Stomach (tissue), 19 donors: ENCODE measurements at places on chromosomes 1 and 21. TPM values are rescaled to one million over a fixed set of nuclear protein-coding genes. Genes with fewer than 3 reads are reported as not detected.

SLC25A24 gene
- 35.0 TPM for total RNA-seq

GRCh38 chr1:210558302-210558701 lies 229.6 kb downstream of the HHAT start:
- no peaks in the 10 kb centered on the region for H3K27me3 ChIP-seq
- peaks cover 6% of the 10 kb centered on the region for H3K4me1 ChIP-seq
- H3K27ac ChIP-seq = no peak overlapping the region
- H3K4me3 ChIP-seq = no peak overlapping the region
- peak; percentile 82 for DNase-seq

DNA sequence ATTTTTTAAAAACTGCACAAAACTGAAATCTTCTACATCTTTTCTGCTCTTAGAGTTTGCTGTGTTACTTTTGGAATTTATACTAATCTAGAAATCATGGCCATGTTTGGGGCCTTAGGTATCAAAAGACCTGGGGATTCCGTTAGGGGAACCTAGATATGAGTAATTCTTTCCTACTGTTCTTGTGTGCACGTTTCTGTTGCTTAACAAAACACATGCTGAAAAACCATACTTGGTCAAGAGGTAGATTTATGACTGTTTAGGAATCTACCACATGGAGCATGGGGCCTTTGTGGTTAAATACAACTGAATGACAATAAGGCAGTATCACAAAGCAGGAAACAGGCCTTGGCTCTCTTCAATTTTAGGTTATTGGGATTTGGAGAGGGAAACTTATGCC lies 291.9 kb upstream of the USP25 start:
- DNase-seq = no peak
- H3K4me3 ChIP-seq = no peak overlapping the region
- peaks cover 21% of the 10 kb centered on the region for H3K4me1 ChIP-seq
- no peak overlapping the region for H3K27ac ChIP-seq
- H3K36me3 ChIP-seq = no peaks in the 10 kb centered on the region

GRCh38 chr1:36653850-36654249 lies 171.1 kb upstream of the CSF3R start:
- H3K4me1 ChIP-seq = no peaks in the 10 kb centered on the region
- DNase-seq = no peak
- no peak overlapping the region for H3K27ac ChIP-seq
- H3K27me3 ChIP-seq = no peaks in the 10 kb centered on the region
